Cardiac septum (tissue), 1 donor: ENCODE measurements at places on chromosomes 6 and 20.

DNA sequence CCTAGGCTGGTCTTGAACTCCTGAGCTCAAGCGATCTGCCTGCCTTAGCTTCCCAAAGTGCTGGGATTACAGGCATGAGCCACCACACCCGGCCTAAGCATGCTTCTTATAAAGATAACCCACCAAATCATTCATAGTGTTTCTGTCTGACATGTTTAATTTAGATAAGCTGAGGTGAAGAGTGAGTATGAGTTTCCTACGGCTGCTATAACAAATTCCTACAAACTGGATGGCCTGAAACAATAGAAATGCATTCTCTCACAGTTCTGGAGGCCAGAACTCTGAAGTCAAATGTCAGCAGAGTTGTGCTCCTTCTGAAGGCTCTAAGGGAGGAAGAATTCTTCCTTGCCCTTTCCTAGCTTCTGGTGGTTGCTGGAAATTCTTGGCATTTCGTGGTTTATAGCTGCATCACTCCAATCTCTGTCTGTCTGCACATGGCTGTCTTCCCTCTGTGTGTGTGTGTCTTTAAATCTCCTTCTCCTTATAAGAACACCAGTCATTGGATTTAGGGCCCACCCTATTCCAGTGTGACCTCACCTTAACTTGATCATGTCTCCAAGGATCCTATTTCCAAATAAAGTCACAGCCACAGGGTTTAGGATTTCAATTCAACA, 29.9 kb downstream of the MAPK13 start:
- no peak for DNase-seq

DNA sequence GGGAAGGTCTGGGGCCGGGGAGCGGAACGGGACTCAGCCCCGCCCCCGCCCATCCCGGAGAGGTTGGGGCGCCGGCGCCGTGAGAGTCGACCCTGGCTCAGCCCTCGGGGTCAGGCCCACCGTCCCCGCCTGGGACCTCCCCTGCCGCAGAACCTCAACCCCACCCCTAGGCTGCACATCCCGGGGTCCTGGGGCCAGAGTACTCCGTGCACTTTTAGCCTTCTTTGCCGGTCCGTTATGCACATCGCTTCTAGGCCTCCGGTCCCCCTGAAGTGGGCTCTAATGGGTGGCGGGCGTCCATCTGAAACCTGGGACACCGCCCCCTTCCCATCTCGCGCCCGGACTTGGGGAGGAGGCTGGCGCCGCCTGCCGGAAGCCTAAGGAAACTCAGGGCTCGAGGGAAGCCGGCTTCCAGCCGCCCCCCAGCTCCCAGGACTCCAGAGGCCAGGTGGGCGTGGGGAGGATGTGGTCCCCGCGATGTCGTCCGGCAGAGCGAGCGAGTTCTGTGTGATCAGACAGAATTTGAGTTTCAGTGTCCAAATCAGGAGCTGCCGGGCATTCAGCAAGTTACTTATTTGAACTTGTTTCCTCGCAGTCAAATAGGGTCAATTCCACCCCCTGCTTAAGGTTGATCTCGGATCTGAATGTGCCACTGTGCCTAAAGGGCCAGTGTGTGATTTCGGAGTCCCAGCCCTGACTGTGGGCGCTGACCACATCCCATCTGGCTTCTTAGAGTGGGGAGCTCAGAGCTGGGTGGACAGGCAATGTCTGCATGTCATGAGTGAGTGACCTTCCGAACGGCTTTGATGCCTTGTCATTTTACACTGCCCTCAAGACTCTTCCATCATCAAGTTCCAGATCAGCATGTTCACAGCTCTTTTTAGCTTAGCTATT, 47.6 kb downstream of the CPXM1 start:
- no peak for DNase-seq

DNA sequence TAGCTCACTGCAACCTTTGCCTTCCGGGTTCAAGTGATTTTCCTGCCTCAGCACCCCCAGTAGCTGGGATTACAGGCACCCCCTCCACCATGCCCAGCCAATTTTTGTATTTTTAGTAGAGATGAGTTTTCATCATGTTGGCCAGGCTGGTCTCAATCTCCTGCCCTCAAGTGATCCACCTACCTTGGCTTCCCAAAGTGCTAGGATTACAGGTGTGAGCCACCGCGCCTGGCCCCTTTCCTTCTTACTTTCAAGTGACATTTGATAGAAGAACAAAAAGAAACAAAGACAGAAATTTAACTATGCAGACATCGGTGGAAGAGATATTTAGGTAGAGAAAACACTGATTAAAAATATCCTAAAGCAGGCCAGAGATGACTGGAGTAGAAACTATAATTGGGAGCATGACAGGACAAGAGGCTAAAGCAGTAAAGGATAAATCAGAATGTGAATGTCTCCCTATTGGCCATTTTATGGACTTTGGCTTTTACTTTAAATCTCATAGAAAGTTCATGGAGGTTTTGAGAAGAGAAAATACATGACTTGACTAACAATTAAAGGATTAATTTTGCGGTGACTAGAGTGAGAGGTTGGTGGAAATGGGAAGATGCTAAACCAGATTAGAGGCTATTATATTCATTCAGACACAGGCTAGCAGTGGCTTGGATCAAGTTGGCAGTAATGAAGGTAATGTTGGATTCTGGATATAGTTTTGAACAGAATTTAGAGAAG, 2.2 kb upstream of the EYS start:
- DNase-seq, result no peak

DNA sequence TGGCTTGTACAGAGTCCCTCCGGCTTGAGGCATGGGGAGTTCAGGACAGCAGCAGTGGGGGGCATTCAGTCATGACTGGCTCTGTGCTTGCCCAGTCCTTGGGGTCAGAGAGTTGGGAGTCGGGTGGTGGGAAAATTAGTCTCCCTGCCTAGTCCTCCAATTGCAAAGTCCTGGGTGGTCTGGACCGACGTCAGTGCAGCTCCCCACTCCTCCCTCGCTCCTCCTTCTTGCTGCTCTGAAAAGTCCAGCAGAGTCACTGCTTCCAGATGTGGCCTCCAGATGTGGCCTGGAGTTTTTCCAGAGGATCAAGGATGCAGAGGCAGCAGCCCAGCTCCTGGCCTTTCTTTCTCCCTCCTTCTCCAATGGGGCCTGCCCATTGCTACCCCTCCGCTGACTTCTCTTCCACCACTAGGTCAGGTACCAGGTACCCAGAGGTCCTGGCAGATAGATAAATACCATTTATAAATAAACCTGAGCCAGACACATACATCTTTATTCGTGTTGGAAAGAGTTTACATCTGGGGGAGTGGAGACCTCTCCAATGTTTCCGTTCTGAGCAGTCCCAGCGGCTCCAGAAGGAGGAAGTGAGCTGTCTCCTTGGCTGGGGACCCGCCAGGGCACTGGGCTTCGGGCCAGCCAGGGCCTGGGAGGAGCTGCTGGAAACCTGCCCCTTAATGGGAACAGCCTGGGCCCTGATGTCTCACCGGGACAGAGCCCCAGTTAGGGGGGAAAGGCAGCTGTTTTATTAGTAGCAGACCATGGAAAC, 49.0 kb upstream of the RNF24 start:
- peak; percentile 94 for DNase-seq

- no peak for DNase-seq
Measured at GRCh38 chr6:106642476-106642875, 13.1 kb downstream of the QRSL1 start.

DNA sequence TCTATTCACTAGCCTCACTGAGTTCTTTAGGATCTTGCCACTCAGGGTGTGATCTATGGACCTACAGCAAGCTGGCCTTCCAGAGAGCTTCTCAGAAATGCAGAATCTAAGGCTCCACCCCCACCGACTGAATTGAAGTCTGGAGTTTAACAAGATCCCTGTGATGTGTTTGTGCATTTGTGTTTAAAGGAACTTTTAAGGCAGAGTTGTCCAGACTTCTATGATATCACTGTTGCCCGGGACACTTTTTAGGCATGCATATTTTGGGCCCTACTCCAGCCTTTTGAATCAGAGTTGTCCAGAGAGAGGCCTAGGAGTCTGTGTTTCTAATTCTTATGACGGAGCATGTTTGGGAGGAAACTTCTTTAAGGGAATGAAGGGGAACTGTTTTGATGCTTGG, 232.3 kb downstream of the QKI start:
- peak; percentile 17 for DNase-seq

DNA sequence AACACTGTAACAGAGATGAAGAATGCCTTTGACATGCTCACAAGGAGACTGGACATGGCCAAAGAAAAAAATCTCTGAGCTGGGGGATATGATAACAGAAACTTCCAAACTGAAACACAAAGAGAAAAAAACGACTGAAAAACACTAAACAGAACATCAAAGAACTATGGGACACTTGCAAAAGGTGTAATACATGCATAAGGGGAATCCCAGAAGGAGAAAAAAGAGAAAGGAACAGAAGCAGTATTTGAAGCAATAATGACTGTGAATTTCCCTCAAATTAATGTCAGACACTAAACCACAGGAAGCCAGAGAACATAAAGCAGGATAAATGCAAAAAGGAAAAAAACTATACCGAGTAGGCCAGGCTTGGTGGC, 117.4 kb upstream of the ARID1B start:
- no peak for DNase-seq

- no peak for DNase-seq
Measured at GRCh38 chr6:29547573-29547972, 12.0 kb downstream of the UBD start.

- DNase-seq, result no peak
Measured at GRCh38 chr6:110799189-110799588, 16.1 kb downstream of the CDK19 start.

DNA sequence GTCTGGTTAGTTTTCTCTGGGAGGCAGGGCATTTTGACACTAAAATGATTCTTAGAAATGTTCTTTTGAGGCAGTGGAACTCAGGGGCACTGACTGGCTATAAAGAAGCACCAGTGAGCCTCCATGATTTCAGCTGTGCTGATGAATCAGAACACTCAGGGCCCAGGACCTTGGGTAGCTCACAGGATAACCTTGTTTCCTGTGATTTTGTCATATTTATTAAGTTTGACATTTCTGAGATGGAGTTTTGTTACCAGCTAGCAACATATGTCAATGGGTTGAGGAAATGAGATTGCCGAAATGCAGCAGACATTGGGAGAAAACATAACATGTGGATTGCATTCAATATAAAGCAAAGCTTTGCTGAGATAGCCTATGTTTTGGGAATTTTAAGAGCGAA, 802.4 kb downstream of the EYS start:
- DNase-seq, result no peak

GRCh38 chr6:164345327-164345726, 930.8 kb downstream of the QKI start:
- no peak for DNase-seq

DNA sequence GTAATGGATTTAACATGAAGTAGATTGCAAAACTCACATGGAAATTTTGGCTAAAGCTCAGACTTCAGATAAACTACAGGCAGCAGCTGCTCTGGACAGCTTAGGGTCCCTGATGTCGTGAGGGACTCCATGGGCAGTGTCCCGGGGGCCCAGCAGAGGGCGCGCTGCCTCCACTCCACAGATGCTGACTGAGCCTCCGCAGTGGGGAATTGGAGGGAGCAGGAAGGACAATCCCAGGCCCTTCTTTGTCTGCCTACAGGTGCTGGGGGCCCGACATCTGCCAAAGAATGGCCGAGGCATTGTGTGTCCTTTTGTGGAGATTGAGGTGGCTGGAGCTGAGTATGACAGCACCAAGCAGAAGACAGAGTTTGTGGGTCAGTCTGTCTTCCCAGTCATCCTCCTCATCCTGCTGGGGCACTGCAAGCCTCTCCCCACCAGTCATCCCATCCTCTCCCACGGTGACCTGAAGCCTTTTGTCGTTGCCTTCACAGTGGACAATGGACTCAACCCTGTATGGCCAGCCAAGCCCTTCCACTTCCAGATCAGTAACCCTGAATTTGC, 35.9 kb downstream of the PLCG1 start:
- peak; percentile 90 for DNase-seq

- no peak for DNase-seq
Measured at GRCh38 chr6:127117979-127118297, 533 bp upstream of the RSPO3 start.

- DNase-seq, result no peak
Measured at GRCh38 chr6:53009056-53009455, 14.0 kb upstream of the GSTA4 start.

GRCh38 chr6:75608956-75609533, 7.4 kb downstream of the SENP6 start:
- DNase-seq, result no peak

DNA sequence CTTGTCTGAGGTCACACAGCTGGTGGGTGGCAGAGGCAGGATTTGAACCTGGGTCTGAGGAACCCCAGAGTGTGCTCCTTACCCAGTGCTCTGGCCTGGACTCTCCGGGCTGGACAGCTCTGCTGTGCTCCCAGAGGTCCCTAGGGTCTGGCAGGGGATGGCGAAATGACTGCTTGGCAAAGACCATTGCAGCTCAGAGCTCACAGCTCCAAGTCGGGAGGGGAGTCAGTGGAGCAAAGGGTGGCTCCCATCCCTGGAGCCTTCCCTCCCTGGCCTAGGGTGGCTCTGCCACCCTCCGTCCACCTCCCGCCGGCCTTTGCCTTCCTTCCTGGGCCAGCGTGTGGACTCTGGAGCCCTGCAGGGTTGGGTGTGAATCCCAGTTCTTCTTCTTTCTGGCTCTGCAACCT, 17.5 kb downstream of the CEBPB start:
- DNase-seq, result no peak

DNA sequence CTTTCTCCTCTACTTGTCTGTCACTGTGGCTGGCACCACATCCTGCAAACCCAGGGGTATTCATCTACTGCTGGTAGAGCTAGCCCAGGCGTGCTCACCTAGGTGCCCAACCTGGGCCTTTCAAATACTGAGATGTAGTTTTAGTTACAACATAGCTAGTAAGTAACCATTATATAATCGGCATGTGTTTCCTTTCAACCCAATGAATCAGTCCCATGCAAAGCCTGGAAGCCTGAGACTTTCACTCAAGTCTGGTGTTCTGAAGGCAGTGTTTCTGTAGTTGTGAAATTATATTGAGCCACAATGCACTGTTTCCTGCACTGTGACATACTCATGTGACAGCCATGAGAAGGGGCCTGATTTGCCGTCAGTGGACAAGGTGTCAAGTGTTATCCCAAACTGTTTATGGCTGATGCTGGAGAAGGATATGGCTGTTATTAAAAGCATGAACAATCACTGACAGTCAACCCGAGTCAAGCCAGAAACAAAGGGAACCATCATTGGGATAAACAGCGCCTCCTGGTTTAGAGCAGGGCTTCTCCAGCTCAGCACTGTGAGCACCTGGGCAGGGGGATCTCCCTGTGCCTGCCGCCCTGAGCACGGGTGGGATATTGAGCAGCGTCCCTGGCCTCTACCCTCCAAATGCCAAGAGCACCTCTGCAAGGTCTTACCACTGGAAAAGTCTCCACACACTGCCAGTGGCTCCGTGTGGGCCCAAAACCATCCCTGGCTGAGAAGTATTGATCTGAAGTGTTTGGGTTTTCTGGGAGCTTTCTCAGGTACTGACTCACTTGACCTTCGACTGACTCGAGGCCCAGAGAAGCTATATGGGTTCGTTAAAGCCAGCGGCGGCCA, 1.6 kb downstream of the PSMA7 start:
- DNase-seq, result no peak
